ENCODE measurements at places on chromosomes 1 and 21. TPM values are rescaled to one million over a fixed set of nuclear protein-coding genes. Genes with fewer than 3 reads are reported as not detected.

Gene ODF2L
- total RNA-seq, result 63.6 TPM

Gene DENND2C
- 2.9 TPM for total RNA-seq

Gene PROK1
- not detected for total RNA-seq

Gene PIP5K1A
- total RNA-seq, result 57.6 TPM

Gene OLIG2
- not detected for total RNA-seq

Gene AK2
- 212 TPM for total RNA-seq

Gene PPIAL4G
- not detected for total RNA-seq

Gene CHODL
- not detected for total RNA-seq

Gene WNT4
- total RNA-seq, result 0.14 TPM

Gene TMPRSS3
- 0.05 TPM for total RNA-seq

Gene TFF1
- not detected for total RNA-seq

Gene ADAM30
- not detected for total RNA-seq

Gene RUNX3
- not detected for total RNA-seq

Gene CHIA
- total RNA-seq, result not detected

Gene RIPPLY3
- total RNA-seq, result not detected

Gene CD101
- total RNA-seq, result 0.17 TPM

Gene REN
- not detected for total RNA-seq

Gene TRNP1
- total RNA-seq, result 4.8 TPM

Gene C1QC
- total RNA-seq, result not detected

Gene GSTM1
- 8.5 TPM for total RNA-seq

Gene GJB5
- not detected for total RNA-seq

Gene FMOD
- 11.4 TPM for total RNA-seq
